ENCODE measurements at places on chromosomes 1 and 21.

DNA sequence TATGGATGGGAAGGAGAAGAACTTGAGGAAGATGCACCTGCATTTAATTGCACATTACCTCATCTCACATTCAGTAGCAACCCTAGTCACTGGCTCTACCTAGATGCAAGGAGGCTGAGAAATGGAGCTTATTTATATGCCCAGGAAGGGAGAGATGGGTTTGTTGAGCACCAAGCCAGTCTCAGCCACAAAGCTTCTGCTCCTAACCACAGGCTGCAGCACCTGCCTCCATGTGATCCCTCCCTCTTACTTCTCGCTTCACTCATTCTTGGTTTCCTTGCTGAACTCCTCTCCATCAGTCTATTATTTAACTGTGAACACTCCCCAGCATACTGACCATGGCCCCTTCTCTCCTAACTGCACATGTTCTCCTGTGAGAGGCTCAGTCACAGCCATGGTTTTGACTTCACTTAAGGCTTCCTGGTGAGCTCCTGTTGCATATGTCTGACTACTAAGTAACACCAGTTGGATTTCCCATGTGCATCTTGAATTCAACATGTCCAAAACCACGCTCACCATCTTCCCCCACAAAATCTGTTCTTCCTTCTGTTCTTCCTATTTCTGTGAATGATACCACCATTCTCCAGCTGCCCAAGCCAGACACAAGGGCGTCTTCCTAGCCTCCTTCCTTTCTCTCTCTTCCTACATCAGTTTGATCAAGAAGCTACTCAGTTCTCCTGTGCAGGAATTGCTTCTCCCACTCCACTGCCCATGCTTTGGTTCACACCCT, 139.8 kb downstream of the AK5 start:
- DNase-seq: no peak

DNA sequence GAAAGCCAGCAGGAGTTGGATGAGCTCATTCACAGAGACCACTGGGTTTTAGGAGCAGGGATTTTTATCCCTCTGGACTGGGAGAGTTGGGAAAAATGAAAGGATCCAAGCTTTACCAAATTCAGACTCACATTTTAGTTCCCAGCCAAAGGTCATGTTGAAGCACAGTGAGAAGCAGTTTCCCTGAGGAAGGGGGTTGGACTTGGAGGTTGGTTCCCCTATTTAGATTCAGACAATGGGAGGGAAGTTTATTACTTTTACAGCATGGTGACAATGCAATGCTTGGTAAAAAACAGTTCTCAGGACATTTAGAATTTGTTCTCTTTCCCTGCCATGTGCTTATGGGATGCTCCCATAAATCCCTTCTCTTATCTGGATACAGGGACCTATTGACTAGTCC, 57.3 kb upstream of the ZNF648 start:
- no peak for DNase-seq

GRCh38 chr1:160048335-160048734, 16.5 kb upstream of the PIGM start:
- DNase-seq: no peak

DNA sequence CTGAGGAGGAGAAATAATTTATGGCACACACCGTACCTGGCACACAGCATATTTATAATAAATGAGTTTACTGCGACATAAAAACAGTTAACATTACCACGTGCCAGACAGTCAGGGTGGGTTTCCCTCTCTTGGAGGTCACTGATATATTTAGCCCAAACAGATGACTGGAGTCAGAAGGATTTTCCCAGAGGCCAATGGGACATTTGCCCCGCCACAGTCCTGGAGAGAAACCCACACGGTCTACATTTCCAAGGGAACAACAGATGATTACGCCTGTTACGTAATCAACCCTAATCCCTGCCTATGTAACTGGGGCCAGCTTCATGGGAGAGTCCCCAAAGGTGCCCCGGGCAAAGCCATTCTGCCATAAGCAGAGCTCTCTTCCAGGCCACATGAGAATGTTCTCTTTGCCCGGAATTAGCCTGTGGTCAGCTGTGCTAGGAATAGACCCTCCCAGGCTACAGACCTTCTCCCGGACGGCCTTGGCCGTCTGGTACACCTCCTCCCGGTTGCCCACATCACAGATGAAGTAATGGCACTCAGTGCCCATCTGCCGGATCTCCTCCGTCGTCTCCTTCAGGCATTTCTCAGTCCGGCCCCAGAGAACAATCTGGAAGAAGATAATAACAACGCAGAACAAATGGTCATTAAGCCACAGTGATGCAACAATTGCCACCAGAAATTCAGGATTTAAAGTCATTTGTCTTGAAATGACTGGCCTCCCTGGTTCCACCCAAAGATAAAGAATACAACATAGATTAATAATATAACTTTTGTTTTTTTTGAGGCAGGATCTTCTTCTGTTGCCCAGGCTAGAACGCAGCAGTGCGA, 37.7 kb downstream of the DHRS3 start:
- DNase-seq: no peak

GRCh38 chr1:184160236-184160635, 108.7 kb downstream of the TSEN15 start:
- DNase-seq: peak; percentile 76

- no peak for DNase-seq
Observed at GRCh38 chr1:6325482-6325881, 64.6 kb upstream of the GPR153 start.

DNA sequence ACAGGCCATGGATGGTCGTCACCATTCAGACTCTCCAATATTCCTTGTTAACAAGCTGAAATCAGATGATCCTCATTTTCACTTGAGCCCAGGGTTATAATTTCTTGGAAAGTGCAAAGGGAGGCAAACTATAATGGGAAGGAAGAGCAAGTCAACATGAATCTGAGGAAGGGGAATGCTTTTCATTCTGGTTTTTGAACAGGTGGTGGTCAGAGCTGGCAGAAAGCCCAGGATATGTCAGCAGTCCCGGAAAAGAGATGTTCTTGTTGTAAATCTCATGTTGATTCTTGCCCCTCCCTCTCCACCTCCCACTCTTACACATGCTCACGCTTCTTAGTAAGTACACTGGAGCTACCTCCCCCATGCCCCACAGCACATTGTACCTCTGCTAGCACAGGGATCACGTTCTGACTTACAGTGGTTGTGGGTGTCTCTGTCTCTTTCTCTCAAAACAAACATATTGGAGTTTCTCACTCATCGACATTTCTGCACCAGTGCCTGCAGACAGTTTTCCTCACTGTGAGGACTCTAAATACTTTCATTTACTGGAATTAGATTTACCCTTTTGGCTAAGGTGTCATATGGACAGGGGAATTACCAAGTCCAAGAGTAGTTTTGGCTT, 77.6 kb downstream of the XCL2 start:
- peak; percentile 79 for DNase-seq
